ENCODE measurements at places on chromosomes 5 and 9.

DNA sequence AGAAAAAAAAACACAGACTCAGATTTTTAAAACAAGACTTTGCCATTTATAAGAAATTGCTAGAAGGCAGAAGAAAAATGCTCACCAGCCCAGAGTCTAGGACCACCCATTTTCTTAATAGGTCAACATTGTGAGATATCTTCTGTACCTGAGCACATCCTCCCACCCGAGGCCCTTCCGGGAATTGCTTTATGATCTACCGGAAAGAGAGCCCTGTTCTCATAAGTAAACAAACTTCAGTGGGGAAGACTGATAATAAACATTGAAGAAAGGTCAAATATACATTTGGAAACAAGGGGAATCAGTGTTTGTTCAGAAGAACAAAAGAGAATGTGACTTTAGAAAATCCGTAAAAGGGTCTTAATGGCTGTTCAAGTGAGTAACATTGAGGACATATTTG lies 44.4 kb downstream of the PRKACG start:
- DNase-seq = no peak

DNA sequence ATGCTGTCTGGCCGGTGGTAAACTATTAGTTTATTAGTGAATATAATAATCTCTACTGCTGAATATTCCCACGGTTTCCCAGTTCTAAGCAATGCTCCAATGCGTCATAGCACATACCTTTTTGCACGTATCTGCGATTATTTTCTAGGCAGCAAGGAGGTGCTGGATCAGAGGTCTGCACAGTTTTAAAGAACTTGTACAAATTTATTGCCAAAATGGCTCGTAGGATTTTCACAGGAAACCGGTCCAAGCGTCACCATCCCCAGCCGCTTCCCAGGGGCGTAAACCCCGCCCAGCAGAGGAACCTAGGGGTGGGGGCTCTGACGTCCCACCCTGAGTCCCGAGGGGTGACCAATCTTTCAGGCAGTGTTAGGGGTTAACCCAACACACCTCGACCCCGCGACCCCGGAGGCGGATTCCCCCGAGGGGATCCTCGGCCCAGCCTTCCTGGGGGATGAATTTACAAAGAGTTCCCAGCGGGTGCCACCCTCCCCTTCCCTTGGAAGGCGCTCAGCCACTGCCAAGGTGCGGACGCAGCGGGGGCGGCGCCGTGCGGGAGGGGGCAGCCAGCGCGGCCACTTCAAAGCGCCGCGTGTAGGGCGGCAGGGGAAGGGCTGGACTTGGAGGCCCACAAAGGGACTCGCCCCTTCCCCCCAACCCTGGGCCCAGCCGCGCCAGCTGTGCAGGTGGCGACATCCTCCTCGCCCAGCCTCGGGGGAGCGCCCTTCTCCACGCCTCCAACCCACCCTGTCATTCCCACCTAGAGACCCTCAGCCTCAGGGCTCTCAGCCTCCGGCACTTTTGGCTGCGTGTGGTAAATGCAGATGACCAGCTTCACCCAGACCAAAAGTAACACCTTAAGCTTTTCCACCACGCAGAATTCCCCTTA lies 43.5 kb upstream of the TCF7 start:
- DNase-seq = no peak

DNA sequence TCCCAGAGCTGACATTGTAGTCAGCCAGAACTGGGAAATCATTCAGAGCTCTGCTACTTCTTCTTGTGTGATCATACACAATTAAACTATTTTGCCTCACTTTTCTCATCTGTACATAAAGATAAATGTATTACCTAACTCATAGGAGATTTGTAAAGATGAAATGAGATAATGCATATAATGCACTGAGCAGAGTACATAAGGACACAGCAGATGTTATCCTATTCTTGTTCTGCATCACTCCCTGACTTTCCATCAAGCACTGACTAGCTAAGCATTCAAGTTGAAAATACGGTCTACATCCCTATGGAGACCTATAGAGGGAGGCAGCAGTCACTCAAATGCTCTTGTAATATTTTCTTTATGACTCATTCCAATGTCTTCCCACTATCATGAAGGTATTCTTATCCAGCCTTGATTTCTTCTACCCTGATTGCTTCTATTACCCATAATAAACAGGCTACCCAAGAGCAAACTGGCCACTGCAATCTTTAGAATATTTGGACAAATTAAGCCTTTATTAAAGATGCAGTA lies 16.3 kb upstream of the PRR16 start:
- no peak for DNase-seq

DNA sequence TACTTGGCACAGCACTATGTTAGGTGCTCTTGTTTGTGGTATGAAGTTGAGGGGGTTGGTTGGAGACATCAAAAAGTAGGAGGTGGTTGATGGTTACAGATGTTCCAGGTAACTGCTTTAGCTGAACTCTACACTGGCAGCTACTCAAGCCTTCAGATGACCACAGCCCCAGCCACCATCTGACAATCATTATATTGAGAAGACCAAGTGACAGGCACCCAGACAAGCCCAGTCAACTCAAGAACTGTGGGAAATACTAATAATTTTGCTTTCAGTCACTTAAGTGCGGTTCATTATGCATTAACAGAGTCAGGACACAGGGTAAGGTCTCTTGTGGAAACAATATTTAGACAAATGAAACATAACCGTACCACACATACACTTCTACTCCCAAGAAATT lies 38.9 kb upstream of the SLIT3 start:
- DNase-seq = no peak

GRCh38 chr5:37838152-37838932 lies 1.5 kb downstream of the GDNF start:
- DNase-seq = no peak

- no peak for DNase-seq
Observed at GRCh38 chr9:129321286-129322021, 143.4 kb upstream of the IER5L start.

DNA sequence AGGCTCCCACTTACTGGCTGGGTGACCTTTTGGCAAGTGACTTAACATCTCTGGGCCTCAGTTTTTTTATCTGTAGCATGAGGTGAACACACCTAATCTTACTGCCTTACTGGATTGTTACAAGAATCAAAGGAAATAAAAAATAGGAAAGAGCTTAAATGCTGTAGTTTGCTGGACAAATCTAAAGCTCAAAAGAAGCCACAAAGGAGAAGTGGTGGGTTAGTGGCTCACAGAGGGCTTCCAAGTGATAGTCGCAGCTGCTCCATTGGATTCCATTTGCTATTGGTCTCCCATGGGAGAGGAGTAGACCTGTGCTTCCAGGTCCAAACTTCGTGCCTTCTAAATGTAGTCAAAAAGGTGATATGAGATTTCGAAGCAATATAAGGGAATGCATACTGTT lies 123.6 kb downstream of the SEMA6A start:
- no peak for DNase-seq

DNA sequence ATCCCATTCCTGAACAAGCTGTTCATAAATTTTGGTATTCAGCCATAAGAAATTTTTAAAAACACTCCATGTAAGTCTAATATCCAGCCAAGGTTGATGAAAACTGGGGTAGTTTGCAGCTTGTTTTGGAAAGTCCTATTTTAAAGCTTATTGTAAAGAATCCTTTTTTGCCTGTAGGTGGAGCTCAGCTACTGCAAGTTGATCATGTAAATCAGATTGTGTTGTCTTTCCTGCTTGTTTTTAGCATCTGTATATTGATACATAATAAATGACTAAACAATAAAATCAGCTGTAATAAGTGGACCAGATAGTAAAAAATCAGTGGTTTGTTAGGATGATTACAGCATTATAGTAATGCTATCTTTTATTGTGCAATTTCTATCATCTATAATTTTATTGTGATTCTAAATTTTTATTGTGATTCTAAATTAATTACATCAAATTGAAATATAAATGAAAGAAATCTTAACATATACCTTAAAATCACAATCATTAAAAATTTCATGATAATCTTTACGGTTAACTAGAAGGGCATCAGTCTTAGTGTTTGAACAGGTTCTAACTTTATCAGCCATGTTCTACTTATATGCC lies 42.4 kb downstream of the CWC27 start:
- no peak for DNase-seq

- DNase-seq = no peak
Observed at GRCh38 chr9:135665795-135666189, 2.7 kb downstream of the LCN9 start.

DNA sequence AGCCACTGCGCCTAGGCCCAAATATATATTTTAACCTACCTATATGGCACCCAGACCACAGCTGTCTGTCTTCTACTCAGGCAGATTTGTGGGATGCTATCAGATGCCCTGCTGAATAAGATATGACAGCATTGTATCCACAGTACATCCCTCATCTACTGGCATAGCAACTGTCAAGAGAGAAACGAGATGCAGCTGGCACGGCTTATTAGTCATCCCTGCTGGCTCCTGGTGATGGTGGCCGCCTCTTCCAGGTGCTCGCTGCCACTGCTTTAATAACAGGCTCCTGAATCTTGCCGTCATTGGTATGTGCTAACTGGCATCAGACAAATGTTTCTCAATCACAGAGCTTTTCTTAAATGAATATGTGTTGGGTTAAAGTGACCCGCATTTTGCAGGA lies 34.0 kb downstream of the B4GALT1 start:
- no peak for DNase-seq

- peak; percentile 79 for DNase-seq
Observed at GRCh38 chr9:128724744-128725211, 851 bp upstream of the ZDHHC12 start.

DNA sequence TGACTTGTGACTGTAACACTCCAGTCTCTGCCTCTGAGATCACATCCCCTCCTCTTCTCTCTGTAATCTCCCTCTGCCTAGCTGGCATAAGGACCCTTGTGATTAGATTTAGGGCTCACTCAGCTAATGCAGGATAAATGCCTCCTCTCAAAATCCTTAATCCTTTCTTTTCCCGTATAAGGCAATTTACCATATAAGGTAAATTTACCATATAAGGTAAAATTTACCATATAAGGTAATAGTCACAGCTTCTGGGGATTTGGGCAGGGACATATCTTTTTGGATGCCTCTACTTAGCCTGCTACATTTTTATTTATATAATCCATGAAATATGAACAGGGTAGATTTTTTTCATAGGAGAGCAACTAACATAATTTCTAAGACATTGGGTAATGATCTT lies 318.0 kb upstream of the PUM3 start:
- no peak for DNase-seq

DNA sequence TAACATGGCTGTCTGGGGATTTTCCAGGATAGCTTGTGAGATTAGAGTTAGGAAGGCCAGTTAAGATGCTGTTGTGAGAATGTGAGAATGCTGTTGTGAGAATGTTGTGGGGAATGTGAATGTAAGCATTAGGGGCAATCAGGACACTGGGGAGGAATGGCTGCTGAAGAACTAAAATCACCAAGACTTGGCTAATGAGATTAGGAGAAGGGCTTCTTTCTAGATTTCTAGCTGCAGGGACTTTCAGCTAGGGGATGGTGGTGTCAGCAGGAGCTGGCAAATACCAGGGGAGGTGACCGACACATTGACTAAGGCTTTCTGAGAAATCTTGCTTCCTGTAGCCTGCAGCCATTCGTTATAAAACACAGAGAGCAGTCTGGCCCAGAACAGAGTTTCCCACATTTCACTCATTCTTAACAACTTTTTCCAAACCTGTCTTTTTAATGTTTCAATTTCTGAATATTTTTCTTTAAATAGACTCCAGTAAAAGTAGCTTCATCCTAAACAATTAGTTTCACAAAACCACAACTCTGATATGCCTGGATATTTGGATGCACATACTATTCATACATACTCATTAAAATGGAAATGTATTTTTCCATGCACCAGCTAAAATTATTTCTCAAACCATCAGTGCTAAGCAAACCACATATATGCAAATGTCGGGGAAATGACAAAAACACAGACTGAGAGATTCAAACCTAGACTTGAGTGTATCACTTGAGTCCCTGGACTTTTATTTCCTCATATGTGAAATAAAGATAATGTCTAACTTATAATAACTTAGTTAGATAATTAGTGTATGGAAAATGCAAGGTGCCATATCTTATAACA lies 89.3 kb upstream of the TNC start:
- DNase-seq = no peak

DNA sequence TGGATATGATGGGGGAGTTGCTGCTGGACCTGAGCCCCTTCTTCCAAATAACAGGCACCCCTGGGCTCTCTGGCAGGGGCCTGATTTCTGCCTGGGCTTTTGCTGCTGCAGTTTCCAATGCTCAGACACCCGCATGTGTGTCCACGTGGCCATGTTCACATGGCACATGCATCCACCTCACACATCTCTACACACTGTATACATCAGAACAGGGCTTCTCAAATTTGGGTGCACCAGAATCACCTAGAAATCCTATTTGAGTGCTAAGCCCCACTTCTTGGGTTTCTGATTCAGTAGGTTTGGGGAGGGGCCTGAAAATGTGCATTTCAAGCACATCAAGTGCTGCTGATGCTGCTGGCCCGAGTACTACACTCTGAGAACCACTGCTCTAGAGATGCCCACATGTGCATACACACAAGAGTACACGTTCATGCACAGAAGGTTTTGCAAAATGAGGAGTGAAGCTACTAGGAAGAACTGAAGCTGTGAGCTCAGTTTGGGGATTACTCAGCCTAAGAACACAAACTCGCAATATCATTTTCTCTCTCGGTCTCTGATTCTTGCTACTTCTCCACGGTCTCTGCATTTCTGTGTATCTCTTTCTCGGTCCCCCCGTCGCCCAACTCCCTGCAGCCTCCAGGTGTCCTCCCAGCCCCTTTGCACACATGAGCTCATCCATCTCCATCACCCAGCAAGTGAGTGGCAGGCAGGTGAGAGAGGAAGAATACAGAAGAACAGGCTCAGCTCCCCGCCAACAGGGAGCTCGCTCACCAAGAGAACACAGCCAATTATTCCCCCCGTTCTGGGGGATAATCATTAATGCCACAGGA lies 97.0 kb downstream of the PCDH1 start:
- DNase-seq = no peak

- no peak for DNase-seq
Observed at GRCh38 chr9:98908897-98909634, 34.6 kb upstream of the COL15A1 start.

GRCh38 chr5:139650031-139650688 lies 2.0 kb downstream of the CXXC5 start:
- DNase-seq = peak; percentile 53

- DNase-seq = no peak
Observed at GRCh38 chr5:32030686-32031085, 143.4 kb downstream of the GOLPH3 start.

- DNase-seq = no peak
Observed at GRCh38 chr9:16368237-16369087, 502.0 kb downstream of the BNC2 start.

- no peak for DNase-seq
Observed at GRCh38 chr9:4983601-4984165, 1.4 kb upstream of the JAK2 start.

DNA sequence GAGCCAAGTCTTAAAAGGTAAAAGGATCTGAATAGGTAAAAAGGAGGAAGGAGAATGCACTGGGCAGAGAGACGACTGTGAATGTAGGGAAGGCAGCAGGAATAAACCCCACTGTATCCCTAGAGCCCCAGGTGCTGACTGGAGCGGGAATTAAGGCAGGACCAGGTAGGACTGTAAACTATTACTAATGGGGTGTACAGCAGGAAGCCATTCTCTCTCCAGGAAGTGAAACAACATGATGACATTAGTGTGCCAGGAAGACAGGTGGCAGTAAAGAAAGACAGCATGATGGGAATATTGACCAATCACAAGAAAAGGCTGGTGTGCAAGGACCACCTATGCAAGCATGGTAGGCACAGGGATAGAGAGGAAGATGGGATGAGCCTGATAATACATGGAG lies 433.0 kb downstream of the DNAH5 start:
- DNase-seq = no peak

Data from left ventricle myocardium inferior (tissue), 1 donor.